Thyroid gland (tissue), 4 donors: ENCODE measurements at places on chromosomes 5 and 9.

GRCh38 chr5:164472165-164472564, 966.7 kb downstream of the MAT2B start:
- peak; percentile 35 for DNase-seq

- no peak for DNase-seq
Measured at GRCh38 chr5:181109489-181110013, 21.4 kb downstream of the OR2V1 start.

- peak; percentile 89 for DNase-seq
Measured at GRCh38 chr9:83219154-83219923, 156.4 kb upstream of the RASEF start.

DNA sequence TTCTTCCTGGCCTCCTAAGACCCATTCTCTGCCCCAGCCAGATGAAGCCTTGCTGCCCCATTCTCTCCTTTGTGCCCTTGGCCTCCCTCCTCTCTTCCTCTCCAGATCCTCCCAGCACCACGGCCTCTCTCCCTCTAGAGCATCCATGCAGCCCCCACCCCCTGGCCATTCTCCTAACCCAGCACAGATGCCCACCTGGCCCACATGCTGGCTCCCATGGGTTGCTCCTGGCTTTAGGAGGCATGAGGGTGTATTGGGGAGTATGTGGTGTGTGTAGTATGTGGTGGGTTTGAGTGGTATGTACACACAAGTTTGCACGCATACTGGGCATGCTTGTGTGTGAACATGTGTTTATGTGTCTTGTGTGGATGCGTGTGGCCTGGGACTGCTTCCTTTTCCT, 47.1 kb downstream of the FOXI1 start:
- no peak for DNase-seq

- no peak for DNase-seq
Measured at GRCh38 chr9:14547245-14548060, 145.8 kb downstream of the ZDHHC21 start.

DNA sequence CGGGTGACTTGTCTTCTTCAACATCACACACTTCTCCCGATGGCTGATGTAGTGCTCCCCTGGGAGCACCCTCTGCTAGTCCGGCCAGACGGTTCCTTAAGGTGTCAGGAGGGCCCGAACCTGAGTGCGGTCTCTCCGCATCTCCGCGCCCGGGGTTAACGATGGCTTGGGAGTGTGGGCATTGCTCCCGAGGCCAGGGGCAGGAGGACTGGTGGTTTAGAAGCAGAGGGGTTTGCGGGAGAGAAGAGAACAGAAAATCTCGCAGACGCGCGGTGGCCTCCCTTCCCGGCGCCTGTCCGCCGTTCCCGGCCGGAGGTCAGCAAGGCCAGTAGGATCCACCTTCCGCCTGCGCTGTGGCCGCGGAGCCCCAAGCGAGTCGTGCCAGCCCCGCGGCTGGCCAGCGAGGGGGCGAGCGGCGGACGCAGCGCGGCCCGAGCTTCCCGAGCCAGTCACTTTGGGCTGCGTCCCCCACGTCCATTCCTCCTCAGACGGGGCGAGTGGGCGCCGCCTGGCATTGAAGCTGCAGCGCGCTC, 700 bp downstream of the CDO1 start:
- DNase-seq, result no peak

GRCh38 chr5:139385061-139386049, 2.3 kb upstream of the SLC23A1 start:
- DNase-seq, result no peak

DNA sequence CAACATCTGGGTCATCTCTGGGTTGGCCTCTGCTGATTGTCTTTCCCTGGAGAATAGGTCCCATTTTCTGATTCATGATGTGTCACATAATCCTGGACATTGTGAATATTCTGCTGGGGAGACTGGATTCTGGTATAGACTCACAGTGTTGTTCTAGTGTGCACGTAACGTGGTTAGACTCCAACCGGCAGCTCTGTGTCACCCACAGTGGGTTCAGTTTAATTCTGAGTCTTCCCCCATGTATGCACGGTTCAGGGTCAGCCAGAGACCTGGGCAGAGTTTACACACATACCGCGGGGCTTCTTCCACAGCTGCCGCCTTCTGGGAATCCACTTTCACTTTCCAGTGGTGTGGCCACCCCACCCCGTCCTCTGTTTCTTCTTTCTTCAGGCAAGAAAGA, 38.0 kb upstream of the LRRC14B start:
- no peak for DNase-seq

DNA sequence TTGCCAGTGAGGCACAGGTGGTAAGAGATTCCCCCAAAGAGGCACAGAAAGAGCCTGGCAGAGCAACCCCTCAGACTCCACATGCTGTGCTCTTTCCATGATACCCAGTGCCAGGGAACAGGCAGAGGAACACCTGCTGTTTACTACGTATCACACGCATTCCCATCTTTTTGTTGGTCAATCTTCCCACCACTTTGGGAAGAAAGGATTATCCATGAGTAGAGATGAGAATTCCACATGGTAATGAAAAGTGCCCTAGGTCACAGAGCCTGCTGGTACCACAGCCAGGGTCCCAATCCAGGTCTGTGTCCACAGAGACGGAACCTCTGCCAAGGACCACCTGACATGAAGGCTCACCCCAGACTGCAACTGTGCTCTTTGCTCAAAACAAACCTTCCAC, 86.6 kb downstream of the LHFPL2 start:
- no peak for DNase-seq

DNA sequence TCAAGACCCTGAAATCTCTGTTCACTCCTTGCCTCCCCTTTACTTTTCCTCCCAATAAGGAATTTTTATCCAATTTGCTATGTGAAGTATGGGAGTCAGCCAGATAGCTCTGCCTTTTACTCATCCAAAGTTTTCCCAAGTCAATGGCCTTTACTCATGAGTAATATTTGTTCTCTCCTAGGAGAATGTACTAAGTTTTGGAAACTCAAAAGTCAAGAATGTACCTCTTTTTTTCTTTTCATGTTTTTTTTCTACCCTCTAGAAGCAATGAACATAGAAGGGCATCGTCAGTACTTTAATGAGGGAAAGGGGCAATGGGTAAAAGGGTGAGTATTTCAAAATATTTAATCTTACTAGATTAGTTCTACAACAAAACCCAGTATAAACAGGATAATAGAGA, 140.2 kb upstream of the SGCD start:
- no peak for DNase-seq

GRCh38 chr5:139646912-139647505, 1.1 kb upstream of the CXXC5 start:
- DNase-seq, result peak; percentile 1

- DNase-seq, result no peak
Measured at GRCh38 chr5:92605591-92605990, 975.4 kb downstream of the NR2F1-AS1 start.

DNA sequence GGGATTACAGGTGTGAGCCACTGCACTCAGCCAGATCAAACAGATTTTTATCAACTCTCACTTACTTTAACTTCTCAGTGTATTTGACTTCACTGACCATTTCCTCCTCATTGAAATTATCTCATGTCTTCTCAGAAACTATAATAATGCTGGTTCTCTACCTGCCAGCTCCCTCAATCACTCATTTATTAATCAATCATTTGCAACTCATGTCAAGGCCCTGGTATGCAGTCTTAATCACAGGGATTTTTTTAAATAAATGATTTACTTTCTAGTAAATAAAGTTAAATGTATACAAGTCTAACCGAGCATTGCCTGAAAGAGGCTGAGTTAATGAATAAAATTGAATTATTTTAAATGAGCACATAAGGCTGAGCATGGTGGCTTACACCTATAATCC, 63.3 kb downstream of the PLPP1 start:
- DNase-seq, result no peak

- DNase-seq, result no peak
Measured at GRCh38 chr5:119022017-119022745, 33.8 kb upstream of the DTWD2 start.

GRCh38 chr5:151905557-151905961, 19.1 kb downstream of the GLRA1 start:
- no peak for DNase-seq

DNA sequence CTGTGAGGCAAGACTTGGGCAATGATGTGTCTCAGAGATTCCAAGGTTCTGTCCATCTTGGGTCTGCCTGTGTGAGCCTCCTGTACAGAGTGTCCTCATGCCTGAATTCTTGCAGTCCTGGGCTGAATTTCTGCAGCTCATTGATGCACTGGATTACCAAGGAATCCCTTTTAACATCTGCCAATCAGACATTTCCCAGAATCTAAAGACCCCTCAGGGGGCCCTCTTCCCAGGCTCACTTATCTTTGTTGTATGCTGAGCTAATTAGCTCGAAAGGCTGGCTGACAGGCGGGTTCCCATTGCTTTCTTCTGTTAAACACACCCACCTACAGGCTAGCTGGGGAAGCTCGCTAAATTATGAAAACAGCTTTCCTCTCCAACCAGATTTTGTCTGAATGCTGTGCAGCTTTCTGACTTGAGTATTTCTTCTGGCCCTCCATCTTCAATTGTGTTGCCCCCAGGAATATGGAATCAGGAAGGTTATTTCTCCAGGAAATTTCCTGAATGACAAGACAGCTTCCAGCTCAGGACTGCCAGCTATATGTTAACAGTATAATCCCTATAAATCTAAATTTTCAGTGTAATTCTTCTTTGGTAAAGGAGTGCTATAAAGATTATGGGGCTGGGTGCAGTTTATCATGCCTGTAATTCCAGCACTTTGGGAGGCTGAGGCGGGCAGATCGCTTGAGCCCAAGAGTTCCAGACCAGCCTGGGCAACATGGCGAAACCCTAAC, at the start of gene LIX1:
Gene LIX1 (minus strand): TSS at position 91 of the 734 bp plus-strand sequence. CDS start 35 bp downstream, at position 56.
- DNase-seq, result peak; percentile 58

- no peak for DNase-seq
Measured at GRCh38 chr5:78411586-78411985, 51.2 kb downstream of the SCAMP1 start.

- DNase-seq, result no peak
Measured at GRCh38 chr5:135223891-135224625, 175.0 kb downstream of the MACROH2A1 start.

- DNase-seq, result no peak
Measured at GRCh38 chr5:53963958-53964357, 346.4 kb downstream of the ARL15 start.

DNA sequence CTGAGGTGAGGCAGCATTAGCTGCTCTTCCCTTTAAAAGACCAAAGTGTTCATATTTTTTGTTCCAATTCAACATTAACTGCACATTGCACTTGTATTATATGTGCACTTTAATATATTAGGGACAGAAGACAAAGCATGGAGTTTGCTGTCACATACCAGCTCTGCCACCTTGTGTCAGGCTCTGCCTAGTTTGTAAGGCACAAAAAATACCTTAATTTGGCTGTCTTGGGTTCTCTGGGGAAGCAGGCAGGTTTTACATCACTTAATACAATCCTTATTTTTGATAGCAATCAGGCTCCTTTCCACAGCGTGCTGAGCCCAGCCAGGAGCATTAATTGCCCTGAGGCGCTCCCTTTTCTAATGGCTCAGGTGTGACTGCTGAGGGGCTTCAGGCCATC, 131.8 kb downstream of the SCAMP1 start:
- no peak for DNase-seq

- DNase-seq, result no peak
Measured at GRCh38 chr5:74235552-74235951, 405.0 kb downstream of the ENC1 start.

DNA sequence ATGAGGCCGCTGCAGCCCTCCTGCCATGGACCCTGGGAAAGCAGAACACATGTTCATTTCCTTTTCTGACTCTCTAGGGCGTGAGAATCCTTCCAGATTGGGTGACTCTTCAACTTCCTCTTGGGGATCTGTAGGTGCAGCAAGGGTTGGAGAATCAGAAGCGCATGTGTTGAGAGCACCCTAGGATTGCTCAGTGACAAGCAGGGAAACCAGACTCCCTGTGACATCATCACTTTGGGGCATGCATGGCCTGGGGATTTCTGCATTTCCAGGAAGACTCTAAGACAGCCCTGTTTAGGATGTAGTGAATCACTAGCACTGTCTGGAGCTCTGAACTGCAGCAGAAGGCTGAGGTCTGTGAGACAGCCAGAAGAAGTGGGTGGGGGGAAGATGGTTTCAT, 15.1 kb upstream of the LCP2 start:
- no peak for DNase-seq

DNA sequence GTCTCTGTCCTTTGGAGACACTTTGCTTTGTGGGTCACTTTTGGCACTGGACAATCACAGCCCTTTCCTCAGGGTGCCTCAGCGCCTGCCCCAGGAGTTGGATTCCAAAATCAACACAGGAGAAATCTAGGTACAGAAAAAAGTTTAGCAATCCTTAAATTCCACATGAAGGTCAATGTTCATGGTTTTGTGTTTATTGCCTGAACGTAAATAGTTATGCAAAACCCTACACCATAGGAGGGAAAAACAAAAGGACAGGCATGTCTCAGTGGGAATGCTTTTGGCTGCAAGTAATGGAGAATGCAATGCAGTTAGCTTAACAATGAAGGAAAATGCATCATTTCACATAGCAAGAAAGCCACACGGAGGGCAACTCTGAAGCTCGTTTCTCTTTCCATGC, 6.5 kb upstream of the HMCN2 start:
- DNase-seq, result no peak

GRCh38 chr5:5159282-5160103, 19.4 kb downstream of the ADAMTS16 start:
- DNase-seq, result no peak

DNA sequence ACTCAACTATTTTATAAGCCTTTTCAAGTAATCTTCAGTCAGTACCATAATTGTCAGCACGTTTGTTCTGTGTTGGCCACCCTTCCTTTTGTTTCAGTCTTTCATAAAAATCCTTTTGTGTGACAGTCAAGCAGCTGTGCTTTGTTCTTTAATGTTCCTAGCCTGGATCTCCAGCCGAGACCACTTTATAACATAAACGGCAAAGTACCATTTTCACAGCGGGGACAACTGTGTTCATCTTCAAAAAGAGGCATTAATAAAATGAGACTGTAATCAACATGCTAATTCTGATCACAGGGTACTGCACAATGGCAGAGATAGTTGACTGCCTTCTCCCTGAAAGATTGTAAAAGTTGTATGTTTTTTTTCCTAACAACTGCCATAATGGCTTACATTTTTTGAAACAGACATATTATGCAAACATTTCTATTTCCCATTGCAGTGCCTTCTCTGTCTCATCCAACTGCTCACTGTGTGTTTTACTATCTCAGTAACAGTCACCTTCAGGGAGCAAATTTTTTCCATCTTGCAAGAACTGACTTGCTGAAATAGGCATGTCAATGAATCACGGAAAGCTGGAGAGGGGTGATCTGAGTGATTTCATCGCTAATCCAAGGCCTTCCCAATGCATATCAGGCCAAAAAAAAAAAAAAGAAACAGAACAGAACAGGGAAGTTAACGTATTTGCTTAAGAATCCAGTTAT, 828.5 kb upstream of the DMAC1 start:
- no peak for DNase-seq

- no peak for DNase-seq
Measured at GRCh38 chr9:130630506-130631330, 33.7 kb upstream of the PRDM12 start.

- peak; percentile 81 for DNase-seq
Measured at GRCh38 chr9:114387680-114388356, at the start of gene AKNA. AKNA (minus strand) TSS chr9:114387982; CDS start chr9:114381333, 6,649 bp downstream.

DNA sequence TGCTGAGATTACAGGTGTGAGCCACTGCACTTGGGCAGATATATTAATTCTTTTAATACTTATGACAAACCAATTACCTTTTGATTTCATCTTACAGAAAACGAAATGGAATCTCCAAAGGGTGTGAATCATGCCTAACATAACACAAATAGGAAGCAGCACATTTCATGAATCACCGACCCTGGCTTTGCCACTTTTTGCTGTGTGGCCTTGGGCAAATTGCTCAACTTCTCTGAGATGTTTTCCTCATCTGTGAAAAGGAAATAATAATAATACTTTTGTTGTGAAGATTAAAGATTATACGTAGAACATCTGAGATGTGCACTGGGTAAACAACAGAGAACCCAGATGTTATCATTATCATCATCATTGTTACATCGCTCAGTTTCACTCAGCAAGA, 50.7 kb upstream of the FREM1 start:
- no peak for DNase-seq

GRCh38 chr5:162193012-162193411, 125.4 kb downstream of the GABRG2 start:
- DNase-seq, result no peak
